ENCODE measurements at places on chromosomes 7 and 10. TPM values are rescaled to one million over a fixed set of nuclear protein-coding genes. Genes with fewer than 3 reads are reported as not detected.

MYO1G gene
- 0.55 TPM for total RNA-seq

ACSM6 gene
- not detected for total RNA-seq

- DNase-seq: no peak
Observed at GRCh38 chr10:72306215-72306760, 32.6 kb downstream of the DDIT4 start.

SMNDC1 gene
- 55.7 TPM for total RNA-seq

ZWINT gene
- 101 TPM for total RNA-seq

ITGA8 gene
- not detected for total RNA-seq

BTBD16 gene
- not detected for total RNA-seq

- no peak for DNase-seq
Observed at GRCh38 chr7:6453734-6454133, 6.0 kb upstream of the DAGLB start.

SLC35G1 gene
- 6.1 TPM for total RNA-seq

- DNase-seq: no peak
Observed at GRCh38 chr10:72812753-72813430, 80.6 kb upstream of the OIT3 start.

DNA sequence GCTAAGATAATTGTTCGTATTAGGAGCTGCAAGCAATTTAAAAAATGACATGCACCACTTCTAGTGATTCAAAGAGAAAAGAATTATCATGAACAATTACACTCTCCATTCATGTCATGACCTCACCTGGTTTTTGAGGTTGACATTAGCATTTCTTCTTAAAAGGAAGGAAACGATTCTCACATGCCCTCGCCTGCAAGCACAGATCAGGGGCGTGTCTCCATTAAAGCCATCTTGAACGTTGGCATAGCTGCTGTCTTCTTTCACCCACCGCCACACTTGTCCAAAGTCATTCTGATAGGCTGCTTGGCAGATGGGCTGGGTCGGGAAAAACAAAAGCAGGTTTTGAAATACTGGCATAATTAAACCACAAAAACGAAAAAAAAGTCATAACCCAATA is 19.9 kb downstream of the ANKRD22 start:
- DNase-seq: no peak

DNA sequence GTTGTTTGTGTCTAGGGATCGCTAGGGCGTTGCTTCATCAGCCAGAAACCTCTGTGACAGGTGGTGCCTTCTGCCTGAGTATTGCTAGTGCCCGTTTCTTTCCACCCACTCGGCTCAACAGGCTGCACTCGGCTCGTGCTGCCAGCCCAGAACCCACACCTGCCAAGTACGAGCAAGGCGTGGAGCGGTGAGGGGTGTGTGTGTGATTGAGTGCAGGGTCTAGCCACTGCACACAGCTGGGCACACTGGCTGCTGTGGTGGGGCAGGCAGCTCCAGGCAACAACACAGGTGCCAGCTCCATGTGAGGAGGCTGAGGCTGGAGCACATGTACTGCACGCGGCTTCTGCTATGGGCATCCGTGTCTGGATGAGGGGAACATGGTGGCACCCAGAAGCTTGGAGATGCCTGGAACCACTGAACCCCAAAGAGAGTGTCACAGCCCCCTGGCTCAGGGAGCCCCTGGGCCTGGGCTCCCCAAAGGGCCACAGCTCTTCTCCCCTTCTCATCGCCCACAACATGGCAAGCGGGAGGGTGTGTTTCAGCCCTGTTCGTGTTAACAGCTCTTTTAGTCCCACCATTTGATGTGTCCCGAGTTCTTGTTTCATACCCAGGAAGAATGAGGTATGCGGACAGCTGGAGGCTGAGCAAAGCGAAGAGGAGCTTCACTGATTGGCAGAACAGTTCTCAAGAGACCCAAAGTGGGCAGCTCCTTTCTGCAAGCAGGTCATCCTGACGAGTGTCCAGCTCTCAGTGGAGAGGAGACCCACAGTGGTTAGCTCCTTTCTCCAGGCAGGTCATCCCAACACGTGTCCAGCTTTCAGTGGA is 78.1 kb downstream of the HDAC9 start:
- no peak for DNase-seq

- no peak for DNase-seq
Observed at GRCh38 chr7:117807676-117808075, 65.6 kb downstream of the CTTNBP2 start.

- DNase-seq: no peak
Observed at GRCh38 chr10:70576803-70577517, 25.6 kb downstream of the PRF1 start.

GRCh38 chr7:142899661-142900060 is 14.1 kb upstream of the TRPV6 start:
- DNase-seq: no peak
